CD4-positive, alpha-beta T cell treated with Interleukin-17A for 1 hour (primary cell): ENCODE measurements at places on chromosomes 11 and 22.

GRCh38 chr22:32623943-32624342 is 149.3 kb downstream of the FBXO7 start:
- DNase-seq = no peak

- no peak for DNase-seq
Measured at GRCh38 chr11:132456751-132457328, 1075.5 kb downstream of the OPCML start.

DNA sequence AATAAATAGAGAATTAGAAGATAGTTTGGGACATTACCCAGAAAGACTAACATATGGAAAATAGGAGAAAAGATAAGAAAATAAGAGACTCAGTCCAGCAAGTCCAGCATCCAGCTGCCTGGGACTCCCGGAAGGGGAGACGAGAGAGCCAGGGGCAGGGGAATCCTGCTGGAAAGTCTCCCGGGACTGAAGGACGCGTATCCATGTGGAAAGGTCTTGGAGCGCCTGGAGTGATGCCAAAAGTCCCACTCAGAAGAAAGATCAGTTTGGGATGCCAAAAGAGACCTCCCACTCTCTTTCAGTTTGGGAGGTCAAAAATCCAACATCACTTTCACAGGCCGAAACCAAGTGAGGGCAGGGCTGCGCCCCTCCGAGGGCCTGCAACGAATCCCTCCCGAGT is 30.7 kb downstream of the LRFN4 start:
- DNase-seq = no peak

GRCh38 chr11:83630211-83630610 is 344.0 kb upstream of the CCDC90B start:
- DNase-seq = no peak

GRCh38 chr22:30327864-30328345 is 1.2 kb upstream of the TBC1D10A start:
- no peak for DNase-seq

GRCh38 chr11:61749591-61750217 is 2.7 kb upstream of the MYRF start:
- no peak for DNase-seq

GRCh38 chr11:61685617-61685967 is 5.4 kb downstream of the DAGLA start:
- no peak for DNase-seq

- no peak for DNase-seq
Measured at GRCh38 chr22:47736186-47737034, 974.0 kb downstream of the TBC1D22A start.
